T follicular helper cell (primary cell): ENCODE measurements at places on chromosomes 6 and 20.

DNA sequence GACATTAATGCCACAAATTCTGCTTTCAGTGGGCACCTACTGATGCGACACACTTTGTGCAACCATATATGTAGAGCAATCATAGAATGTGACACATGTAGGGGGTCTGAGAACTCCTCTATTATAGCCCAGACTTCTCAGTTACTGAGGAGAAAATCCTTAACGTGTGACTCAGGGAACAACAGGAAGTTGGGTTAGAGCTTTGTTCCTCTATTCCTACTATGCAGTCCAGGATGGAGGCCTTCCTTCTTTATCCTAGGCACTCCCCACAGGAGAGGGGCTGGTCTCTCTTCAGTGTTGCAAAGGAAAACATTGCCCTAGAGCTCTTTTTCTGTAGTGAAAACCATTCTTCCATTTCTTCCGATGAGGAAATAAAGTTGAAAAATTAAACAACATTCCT, 39.6 kb upstream of the RCAN2 start:
- no peak for DNase-seq

- DNase-seq = peak; percentile 14
Measured at GRCh38 chr6:31083742-31084354, 28.5 kb downstream of the C6orf15 start.

- DNase-seq = no peak
Measured at GRCh38 chr6:100353276-100354015, 111.3 kb downstream of the SIM1 start.

GRCh38 chr6:121579478-121579877, 144.0 kb downstream of the GJA1 start:
- DNase-seq = no peak

GRCh38 chr6:143844006-143844405, 868 bp downstream of the LTV1 start:
- no peak for DNase-seq

DNA sequence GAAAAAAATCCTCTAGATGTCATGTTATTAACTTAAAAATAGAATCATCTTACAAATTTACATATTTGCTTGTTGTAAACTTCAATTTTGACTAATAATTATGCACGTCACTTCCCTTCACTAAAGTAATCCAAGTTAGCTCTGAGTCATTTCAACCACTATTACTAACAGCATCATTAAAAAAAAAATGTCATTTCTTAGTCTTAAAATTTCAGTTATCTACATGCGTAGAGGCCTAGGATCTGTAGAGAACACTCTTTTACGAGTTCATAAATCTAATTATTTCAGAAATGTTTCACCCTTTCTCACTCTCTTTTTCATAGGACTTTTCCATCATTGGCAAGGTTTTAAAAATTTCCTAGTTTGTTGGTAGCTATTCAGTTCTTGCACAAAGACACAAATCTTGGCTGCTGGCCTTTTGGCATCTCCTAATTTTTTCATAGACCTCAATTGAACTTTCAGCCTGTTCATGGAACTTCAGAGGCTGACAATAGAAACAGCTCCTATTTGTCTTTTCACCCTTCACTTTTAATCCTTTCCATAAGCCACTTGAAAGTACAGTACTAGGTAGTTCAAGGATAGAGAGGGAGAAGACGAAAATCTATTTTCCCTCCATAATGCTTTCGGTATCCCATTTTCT, 61.5 kb downstream of the OGFRL1 start:
- DNase-seq = no peak

- DNase-seq = no peak
Measured at GRCh38 chr20:15033269-15033668, 695.9 kb upstream of the FLRT3 start.

- no peak for DNase-seq
Measured at GRCh38 chr6:108363889-108364313, 69.0 kb downstream of the AFG1L start.

- no peak for DNase-seq
Measured at GRCh38 chr6:43761666-43762409, 8.2 kb upstream of the VEGFA start.

DNA sequence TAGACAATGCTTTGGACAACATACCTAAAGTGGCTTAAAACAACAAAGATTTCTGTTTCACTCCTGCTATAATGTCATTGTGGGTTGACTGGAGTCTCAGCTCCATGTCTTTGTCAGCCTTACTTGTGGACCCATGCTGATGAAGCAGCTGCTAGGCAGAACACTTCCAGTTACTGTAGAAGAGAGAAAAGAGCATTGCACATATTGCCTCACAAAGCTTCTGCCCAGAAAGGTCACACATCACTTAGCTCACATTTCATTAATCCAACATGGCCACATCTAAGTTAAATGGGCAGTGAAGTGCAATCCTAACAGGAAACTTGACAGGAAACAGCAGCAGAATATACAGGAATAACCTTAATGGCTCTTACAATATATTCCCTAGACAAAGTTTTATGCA, 480.5 kb upstream of the HTR1E start:
- DNase-seq = no peak

- DNase-seq = no peak
Measured at GRCh38 chr6:4970739-4971395, 33.0 kb downstream of the RPP40 start.

DNA sequence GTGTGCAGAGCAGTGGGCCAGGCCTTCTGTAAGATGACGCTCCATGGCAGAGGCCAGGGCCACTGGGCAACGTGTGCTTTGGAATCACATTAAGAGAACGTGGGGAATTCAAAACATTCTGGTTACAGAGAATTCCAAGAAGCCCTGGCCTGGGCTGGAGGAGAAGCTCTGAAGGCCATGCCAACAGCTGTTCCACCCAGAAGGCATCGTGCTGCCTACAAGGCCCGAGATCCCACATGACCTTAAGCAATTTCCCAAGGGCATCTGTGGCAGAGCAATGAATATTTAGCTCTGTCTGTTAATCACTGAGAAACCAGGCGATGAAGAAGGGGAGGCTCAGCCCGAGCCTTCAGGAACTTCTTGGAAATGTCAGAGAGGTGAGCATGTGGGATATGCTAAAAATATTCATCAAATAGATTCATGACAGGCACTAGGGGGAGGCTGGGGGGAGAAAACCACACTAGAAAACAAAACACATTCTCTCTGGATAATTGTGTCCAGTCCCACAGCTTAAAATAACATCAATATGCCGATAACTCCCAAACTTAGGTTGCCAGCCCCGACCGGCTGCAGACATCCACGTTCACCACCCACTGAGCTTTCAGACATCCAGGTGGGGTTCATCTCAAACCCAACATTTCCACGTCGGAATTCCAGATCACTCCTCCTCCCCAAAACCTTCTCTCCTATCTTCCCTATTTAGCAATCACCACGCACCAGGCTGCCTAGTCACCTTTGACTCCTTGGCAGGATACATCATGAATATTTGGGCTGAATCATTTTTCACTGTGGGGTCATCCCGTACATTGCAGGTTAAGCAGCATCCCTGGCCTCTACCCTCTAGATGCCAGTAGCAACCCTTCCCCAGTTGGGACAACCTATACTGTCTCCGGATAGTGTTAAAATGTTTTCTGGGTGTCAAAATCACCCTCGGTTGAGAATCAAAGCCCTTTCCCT, 6.6 kb downstream of the SULF2 start:
- DNase-seq = no peak

DNA sequence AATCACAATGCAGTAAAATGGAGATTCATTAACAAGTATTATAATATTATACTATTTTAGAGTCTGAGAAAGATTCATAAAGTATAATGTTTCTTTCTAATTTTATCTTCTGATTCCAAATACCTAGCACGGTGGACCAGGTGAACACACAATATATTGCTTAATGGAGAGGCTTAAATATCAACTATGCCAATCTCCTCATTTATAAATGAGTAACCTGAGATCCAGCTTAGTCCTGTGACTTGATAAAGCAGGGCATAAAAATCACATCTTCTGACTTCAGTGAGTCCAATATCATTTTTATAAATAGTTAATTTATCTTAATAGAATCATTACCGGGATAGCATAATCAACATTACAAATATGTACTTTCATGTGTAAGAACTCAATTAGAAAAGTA, 144.4 kb upstream of the GJE1 start:
- no peak for DNase-seq

DNA sequence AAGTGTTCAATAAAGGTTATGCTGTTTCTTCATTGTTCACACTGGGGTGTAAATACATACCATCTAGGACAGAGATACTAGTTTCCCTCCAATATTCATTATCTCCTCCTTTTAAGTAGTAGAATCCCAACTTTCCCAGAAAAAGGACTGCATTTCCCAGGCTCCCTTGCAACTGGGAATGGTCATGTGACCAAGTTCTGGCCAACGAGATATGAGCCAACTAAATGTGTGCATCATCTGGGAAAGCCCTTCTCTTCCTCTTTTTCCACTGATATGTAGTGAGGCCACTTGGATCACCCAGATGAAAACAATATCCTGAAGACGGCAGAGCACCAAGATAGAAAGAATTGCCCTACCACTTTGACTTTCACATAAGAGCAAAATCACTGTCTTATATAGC, 97.9 kb upstream of the PTPRT start:
- no peak for DNase-seq

DNA sequence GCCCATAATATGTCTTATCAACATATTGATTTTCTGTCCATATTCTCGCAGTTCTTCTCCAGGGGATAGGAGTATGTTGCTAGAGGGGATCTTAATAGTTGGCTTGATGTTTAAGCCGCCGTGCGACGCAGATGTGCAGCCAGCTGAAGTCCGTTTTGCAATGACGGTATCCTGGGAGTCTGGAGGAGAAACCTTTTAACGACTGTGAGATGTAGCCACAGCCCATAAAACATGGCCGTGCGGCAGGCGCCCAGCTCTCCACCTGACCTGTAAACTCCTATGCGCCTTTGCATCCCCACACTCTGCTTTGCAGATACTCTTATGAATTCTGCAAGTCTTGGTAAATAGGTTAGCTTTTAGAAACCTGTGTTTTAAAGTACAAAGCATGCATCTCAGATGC, 36.9 kb downstream of the BMP6 start:
- DNase-seq = no peak

- no peak for DNase-seq
Measured at GRCh38 chr20:8425016-8425415, 292.9 kb downstream of the PLCB1 start.

DNA sequence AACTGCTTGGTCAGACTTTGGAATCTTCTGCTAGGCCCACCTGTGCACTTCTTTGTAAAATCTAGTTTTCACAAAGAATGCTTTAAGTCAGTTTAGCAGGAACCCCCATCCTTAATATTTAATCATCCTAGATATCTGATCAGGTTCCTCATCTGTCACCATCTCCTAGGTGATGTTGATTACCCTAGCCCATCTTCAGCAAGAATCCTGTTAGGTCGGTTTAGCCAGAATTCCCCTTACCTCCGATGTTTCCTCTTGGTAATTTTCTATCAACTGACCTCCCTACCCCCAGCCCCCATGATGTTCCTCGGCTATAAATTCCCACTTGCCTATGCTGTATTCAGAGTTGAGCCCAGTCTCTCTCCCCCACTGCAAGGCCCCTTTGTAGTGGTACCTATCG, 2.7 kb upstream of the ZNF341 start:
- DNase-seq = no peak

DNA sequence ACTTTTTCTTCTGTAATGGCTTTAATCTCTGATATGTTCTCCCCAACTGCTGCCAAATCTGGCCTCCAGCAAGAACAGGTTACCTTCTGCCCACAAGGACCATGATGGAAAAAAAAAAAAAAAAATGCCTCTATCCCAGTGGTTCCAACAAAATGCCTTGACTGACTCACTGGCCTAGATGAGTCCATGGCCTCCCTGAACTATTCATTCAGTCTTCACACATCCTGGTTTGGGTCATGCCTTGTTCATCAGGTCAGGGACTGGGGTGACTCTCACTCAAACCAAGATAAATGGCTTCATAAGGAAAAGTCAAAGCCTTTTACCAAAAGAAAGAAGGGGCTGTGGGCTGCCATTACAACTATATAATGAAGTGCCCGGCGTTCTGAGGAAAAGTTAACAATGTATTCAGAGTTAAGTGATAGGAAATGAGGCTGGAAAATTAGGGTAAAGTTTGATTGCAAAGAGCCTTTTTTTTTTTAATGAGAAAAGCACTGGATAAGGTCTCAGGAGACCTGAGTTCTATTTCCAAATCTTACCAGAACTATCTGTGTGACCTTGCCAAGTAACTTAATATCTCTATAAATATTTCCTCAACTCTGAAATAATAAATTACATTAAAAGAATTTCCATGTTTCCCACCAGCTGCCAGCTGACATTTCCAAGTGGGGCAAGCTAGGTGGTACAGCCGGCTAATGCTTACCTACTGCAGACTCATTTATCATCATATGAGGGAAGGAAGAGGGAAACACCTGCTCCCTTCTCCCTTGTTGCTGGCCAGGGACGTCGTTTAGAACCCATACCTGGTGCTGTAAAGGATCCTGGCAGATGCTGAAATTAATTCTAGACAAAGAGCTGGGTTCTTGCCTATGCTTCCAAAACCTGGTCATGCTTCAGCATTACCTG, 380.0 kb upstream of the MARCKS start:
- DNase-seq = no peak

GRCh38 chr20:57609086-57609841, 11.0 kb downstream of the ZBP1 start:
- no peak for DNase-seq

DNA sequence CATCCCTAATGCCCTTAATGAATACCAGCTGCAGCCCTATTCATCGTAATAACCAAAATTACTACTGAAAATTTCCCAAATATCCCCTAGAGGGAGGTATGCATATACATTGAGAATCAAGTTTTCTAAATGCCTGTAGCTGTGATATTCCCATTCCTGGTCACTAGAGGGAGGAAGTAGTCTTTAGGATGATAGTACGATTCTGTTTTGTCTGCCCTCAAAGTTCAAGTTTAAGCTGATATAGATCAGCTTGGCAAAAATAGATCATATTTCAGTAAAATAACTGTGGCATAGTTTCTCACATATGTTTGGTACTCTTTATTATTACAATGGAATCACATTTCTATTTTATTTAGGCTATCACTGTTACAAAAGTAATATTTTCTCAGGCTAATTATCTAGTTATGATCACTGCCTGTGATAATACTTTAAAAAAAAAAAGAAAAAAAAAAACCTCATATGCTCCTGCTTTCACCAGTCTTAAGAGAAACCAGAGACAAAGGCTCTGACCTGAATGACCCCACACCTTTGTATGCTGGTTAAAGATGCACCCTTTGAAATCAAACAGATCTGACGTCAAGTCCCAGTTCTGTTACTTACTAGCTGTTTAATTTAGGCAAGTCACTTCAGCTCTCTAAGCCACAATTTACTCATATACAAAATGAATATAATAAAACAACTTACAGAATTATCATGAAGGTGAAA, 11.0 kb downstream of the TSPYL1 start:
- no peak for DNase-seq

DNA sequence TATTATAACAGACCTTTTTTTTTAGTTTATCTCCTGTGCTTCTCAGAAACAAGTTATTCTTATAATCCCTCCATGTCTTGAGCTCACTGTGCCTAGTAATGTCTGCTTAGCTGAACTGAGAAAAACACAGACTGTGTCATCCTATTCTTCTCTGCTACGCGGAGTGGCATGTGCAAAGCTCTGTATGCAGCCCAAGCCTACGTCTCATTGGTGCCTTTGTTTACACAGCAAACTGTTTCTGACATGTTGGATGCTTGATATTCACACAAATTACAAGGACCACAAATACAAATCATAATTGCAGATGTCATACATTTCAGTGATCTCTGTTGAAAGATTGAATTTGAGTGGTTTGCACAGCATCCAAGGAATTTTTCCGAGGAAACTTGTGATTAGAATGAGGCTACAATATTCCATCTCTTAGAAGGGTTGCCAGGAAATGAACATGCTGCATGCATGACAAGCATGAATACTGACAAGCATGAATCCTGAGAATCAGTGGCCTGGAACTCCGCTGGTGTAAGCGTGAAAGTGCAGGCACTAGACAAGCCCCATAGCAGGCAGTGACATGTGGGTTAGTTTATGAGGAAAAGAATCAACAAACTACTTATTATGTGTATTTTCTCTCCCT, 128.4 kb upstream of the SGK1 start:
- DNase-seq = no peak
